Ovary (tissue), 10 donors: ENCODE measurements at places on chromosomes 7 and 10.
A peak's percentile ranks its signal among the peaks of the same experiment; 100 is the strongest.

- DNase-seq, result no peak
These were observed 24.6 kb upstream of the AKR1B10 start for GRCh38 chr7:134502463-134503371.

GRCh38 chr10:9010931-9011670 lies 956.6 kb downstream of the GATA3 start:
- no peak for DNase-seq

- DNase-seq, result no peak
These were observed 924.5 kb upstream of the MBL2 start for GRCh38 chr10:53697038-53697437.

DNA sequence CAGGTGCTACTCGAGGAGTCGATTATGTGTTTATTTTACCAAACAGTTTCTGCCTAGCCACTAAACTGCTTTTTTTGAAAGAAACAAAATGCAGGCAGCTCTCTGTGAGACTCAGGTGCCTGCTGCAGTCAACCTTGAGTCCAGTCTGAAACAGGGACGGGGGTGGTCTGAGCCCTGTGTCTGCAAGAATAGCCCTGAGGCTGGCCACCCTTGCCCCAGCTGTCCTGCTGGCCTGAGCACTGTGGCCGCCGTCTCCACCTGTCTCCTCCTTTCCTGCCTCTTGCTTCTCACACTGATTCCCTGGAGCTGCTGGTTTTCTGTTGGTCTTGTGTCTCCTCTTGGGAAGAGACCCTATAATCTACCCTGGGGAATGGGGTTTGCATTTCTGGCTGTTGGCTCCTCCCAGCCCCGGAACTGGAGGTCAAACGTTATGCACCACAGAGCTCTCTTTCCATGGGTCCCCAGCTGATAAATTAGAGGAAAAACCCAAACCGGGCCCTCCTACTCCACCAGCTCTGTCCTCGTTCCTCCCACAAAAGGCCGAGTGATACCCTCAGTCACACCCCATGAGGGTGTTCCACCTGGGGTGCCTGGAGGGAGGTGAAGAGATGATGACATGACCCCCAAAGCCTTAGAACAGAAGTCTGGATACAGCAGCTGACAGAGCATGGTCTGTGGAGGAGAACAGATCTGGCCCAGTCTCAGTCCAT lies 15.0 kb upstream of the SLC18A3 start:
- no peak for DNase-seq

DNA sequence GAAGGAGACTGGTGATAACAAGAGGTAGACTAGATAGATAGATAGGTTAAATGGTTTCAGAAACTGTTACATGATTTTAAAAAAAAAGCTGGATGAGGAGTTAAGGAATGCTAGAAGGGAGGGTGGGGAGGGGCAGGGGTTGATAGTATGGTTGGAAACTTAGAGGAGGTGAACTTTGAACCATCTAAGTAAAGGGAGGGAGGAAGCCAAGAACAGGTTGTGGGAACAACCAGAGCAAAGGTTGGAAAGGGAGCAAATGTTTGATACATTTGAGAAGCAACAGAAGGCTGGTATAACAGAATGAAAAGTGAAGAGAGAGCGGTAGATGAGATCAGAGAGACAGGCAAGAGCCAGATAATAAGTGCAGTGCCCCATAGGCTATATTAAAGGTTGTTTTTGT lies 224.8 kb downstream of the FOXP2 start:
- DNase-seq, result no peak

DNA sequence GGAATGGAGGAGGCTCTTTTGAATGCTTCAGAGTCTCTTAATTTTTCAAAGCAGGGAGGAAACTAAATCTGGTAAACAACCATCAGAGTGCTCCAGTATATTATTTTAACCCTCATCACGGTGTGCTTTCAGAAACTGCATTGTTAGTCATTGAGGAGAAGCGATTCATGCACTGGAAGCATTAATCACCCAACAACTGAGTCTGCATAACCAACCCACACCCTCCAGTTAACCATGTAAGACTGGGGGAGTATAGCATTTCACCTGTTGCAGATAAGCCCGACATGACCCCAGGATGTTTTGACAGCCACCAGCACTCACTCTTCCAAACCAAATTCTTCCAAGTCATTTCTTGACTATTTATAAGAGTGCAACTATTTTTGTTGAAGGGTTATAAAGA lies 257.6 kb downstream of the GATA3 start:
- DNase-seq, result no peak

DNA sequence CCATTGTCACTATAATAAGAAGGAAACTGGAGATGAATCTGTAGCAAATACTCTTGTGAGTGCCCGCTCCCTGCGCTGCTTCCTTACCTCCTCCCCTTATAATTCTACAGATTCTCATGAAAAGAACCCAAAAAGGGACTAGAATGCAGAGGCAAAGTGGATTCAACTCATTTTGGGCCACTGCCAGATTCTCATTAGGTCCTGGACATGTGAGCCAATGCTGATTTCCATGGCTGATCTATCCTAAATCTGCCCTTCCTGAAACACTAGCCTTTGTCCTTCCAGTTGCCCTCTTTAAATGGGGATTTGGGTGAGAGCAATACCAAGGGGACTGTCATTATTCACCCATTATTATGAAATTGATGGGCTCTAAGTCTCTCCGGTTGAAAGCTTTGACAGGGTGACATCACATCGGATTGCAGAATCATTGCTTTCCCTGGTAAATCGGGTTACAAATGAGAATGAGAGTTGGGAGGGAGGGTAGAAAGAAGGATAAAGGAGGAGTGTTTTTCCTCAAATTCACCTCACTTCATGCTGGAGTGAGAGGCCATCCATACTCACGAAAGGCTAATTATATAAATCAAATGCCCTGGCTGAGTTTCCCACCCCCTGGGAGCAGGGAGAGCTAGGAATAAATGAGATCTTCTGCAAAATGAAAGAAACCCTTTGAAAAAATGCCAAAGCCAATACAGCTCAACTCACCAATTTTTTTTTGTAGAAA lies 37.5 kb downstream of the PTN start:
- no peak for DNase-seq

GRCh38 chr10:5648494-5649457 lies 17.6 kb downstream of the ASB13 start:
- no peak for DNase-seq

DNA sequence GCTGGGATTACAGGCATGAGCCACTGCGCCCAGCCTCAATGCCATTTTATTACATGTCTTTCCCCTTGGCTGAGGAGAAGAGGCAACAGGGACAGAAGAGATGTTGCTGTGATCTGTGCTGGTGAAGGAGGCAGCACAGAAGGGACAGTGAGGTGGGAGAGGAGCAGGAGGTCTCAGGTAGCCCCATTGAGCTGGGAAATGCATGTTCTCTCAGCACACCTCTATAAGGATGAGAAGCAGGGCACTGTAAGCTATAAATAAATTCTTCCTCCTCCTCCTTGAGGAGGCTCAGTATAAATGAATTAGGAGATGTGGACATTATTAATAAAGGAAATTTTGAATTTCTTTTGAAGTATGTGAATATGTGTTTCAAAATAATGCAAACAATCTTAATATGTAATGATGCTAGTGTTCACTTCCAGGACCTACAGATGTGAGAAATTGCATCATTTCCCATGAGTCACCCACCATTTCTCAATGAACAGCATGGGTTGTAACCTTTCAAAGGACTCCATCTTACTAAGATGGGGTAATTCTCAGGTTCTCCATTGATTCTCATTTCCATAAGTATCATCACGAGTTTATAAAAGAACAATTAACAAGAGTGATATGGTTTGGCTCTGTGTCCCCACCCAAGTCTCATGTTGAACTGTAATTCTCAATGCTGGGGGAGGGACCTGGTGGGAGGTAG lies 88.9 kb upstream of the ODAD2 start:
- no peak for DNase-seq

- no peak for DNase-seq
These were observed 20.6 kb downstream of the IMPDH1 start for GRCh38 chr7:128389085-128389617.

DNA sequence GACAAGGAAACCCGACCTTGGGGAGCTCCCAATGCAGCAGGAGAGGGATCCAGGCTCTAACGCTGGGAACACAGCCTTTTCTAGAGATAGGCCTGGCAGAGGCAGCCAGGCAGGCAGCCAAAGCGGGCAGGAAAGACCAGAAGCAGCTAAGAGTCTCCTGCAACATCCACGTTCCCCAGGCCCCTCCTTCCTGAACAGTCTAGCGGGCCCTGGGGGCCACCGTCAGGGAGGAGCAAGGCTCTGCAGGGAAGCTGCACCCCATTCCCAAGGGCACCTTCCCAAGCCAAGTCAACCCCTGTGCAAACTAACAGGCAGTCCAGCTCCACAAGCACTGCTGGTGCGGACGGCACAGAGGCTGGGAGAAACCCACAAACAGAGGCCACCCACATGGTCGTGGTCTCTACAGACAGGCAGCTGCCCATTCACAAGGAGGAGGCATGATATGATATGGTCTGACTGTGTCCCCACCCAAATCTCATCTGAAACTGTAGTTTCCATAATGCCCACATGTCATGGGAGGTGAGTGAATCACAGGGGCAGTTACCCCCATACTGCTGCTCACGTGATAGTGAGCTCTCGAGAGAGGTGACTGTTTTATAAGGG lies 115.7 kb downstream of the MAD1L1 start:
- DNase-seq, result peak; percentile 79

- DNase-seq, result no peak
These were observed 781.8 kb upstream of the LRRTM3 start for GRCh38 chr10:66144016-66144415.

DNA sequence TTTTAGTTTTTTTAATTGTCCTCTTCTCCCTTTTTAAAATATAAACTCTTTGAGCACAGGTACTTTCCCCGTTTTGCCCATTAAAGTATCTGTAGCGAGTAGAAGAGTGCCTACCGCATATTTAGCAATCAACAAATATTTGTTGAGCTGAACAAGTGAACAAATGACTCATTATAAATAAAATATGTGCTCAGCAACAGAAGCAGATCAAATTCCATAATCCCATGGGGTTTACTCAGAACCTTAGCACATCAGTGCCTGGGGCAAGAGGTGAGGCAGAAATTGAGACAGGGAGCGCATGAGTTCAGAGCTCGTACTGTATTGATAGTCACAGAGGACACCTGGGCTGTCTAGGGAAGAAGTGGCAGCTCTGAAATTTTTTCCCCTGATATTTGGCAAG lies 161.0 kb downstream of the SEM1 start:
- no peak for DNase-seq

DNA sequence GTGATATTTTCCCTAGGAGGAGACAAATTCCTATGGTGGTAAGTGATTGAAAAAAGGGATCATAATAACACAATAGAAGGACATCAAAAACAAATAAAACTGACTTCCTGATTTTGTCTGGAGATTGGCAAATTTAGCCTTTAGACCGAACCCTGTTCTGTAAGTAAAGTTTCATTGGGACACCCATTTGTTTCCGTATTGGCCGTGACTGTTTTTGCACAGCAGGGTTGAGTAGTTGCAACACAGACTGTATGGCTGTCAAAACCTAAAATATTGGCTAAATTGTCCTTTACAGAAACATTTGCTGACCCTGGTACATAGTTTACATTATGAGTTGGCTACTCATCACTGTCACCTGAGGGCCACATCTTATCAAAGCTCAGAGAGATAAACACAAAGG lies 168.6 kb downstream of the PRKCQ start:
- DNase-seq, result no peak

DNA sequence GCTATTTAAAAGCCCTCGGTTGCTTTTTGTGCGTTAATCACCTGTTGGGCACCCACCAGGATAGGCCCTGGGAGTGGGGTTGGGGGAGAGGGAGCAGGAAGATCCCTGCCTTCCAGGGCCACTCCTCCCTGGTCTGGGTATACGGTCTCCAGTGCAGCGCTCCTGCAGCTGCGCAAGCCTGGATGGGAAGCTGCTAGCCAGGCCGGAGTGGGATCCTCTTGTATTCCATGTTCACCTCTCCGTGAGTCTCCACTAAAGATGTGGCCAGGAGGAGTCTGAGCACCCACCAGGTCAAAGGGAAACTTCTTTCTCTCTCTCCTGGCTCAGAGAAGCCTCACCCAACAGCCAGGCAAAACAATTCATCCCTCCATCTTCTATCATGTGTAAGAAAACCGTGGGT lies 78.8 kb upstream of the ANLN start:
- DNase-seq, result no peak

- no peak for DNase-seq
These were observed 40.3 kb downstream of the GRB10 start for GRCh38 chr7:50742401-50742800.

GRCh38 chr10:33391611-33392465 lies 57.4 kb upstream of the NRP1 start:
- DNase-seq, result no peak
